ENCODE measurements at places on chromosomes 5 and 9.

DNA sequence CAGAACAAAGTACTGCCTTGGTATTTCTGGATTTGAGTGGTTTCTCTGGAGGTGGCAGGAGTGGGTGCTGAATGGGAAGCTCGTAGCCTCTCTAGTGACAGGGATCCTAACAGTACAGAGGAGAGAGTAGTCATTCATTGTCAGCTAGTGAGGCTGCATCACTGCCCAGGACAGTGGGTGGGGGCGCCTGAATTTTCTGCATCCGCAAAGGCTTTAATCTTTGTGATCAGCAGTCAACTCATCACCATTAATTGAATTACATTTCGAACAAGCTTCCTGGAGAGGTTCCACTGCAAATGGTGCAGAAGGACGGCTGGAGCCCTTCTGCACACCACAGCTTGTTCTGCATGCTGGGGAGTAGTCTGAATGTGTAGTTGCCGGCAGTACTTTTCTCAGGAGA is 77.5 kb downstream of the HSPA4 start:
- DNase-seq, result no peak

DNA sequence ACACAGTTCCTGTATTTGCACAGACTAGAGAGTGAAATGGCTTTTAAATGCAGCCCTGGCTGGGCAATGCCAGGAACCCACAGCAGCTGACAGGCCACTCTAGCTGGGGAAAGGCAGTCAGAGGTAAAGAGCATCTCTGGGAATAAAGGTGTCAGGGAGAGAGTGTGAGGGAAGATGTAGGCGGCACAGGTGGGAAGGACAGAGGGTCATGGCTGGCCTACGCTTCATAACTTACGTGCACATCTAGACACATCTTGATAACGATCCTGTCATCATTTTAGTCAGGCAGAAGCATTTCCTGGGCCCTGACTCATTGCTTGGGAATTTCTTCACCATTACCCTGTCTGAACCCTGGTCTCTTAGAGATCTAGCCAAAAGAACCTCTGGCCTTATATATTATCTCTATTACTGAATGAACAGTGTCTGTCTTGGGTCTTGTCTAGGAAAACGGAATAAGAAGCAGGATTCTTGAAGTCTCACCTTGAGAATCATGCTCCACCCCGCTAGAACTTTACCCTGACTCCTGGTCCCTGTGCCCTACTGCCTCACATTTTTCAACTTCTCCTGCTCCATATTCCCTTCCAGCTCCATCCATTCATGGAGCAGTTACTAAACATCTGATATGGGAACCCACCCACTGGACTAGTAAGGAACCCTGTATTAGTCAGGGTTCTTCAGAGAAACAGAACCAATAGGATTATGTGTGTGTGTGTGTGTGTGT is 106.4 kb upstream of the ELL2 start:
- DNase-seq, result no peak

DNA sequence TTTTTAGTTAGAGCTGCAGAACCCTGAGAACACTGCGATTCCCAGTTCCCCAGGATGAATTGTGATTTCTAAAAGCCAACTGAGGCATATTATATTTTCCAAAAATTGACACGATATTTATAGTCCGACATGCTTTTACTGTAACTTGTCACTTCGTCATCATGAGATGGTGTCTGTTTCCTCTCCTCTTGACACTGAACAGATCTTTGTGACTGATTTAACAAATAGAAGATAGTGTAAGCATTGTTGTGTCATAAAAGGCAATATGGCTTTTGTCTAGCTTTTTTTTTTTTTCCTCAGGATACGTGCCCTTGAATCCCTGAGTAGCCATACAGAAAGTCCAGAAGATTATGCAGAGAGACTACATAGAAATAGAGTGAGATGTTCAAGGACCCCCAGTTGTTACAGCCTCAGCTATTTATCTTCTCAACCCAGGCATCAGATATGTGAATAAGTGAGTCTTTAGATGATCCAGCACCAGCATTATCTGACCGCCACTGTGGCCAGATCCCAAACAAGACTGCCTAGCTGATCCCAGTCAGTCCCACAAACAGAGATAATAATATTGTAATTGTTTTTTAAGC is 27.8 kb upstream of the CCL21 start:
- DNase-seq, result no peak

- no peak for DNase-seq
Observed at GRCh38 chr5:94480486-94480885, 137.9 kb downstream of the KIAA0825 start.

DNA sequence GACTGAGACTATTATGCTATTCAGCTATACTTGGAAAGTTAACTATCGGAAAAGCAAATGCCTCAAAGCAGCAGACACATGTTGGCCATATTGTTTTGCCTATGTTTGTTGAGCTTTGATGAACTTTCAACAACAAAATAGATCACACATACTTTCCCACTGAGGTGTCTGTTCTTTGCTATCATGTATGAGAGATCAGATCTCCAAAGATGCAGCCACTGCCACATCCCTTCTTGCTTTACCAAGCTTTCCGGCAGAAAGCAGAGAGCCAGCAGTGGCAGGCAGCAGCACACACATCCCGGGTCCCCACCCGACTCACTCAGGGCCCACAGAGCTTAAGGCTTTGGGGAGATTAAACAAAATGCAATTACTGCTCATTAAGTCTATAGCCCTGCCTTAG is 18.8 kb downstream of the ZBTB5 start:
- no peak for DNase-seq

DNA sequence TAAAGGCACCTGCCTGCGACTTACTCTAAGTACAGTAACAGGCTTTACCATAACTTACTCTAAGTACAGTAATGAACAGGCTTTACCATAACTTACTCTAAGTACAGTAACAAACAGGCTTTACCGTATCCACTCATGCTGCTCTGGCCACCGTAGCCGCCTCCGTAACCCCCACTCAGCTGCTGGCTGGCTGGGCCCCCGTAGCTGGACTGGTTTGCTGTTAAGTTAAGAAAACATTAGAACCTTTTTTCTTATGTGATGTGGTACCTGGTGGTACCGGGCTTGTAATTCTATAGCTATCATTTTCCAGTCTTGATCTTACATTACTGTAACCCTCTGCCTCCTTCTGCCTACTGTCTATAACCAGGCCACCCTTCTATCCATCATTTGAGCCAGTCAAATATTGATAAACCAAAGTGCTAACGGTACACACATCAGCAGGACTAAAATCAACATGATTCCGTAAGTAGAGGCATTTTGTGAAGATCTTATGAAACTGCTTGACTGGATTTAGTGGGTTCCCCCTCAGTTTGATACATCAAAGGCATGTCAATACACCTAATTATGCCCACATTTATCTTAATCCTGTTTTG is 7.4 kb downstream of the HNRNPH1 start:
- DNase-seq, result no peak

DNA sequence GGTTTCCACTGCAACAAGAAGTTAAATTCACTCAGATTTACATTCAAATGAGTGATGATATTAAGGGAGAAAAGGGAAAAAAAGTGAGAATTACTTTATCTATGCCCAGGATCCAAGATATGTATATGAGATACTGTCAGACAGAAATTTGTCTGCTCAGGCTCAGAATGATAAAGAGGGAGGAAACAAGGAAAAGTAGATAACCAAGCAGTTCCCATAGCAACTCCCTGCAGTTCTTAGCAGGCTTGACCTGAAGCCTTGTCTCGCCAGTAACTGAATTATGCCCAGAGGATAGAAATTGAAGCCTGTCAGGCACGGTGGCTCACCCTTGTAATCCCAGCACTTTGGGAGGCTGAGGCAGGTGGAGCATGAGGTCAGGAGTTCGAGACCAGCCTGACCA is 304.4 kb downstream of the TLE1 start:
- no peak for DNase-seq

Data from stimulated activated CD8-positive, alpha-beta memory T cell treated with anti-CD3 and anti-CD28 coated beads, Interleukin-7, amount 100 ng/mL, for 1 hour (primary cell).